GM23338 (cell line): ENCODE measurements at places on chromosomes 12 and 14. TPM values are rescaled to one million over a fixed set of nuclear protein-coding genes. Genes with fewer than 3 reads are reported as not detected.

IQSEC3 gene
- 2.1 and 3.8 TPM in 2 replicates for total RNA-seq

NRXN3 gene
- 1.0 and 1.6 TPM in 2 replicates for total RNA-seq

MAP3K9 gene
- 30.8 and 37.5 TPM in 2 replicates for total RNA-seq

PZP gene
- 0.43 TPM in 1 of 2 replicates, not detected in the other for total RNA-seq

KIF26A gene
- 82.9 and 103 TPM in 2 replicates for total RNA-seq

C12orf54 gene
- not detected in 2 replicates for total RNA-seq

PPP1R36 gene
- total RNA-seq, result 0.42 TPM in 1 of 2 replicates, not detected in the other

ASCL1 gene
- 0.78 TPM in 1 of 2 replicates, not detected in the other for total RNA-seq

TTC9 gene
- total RNA-seq, result 29.2 and 34.2 TPM in 2 replicates

SLC25A21 gene
- total RNA-seq, result 5.5 and 12.1 TPM in 2 replicates

GPRC5A gene
- total RNA-seq, result 0.38 and 1.0 TPM in 2 replicates

LALBA gene
- total RNA-seq, result not detected in 2 replicates

OR4E2 gene
- not detected in 2 replicates for total RNA-seq

PYM1 gene
- 70.2 and 75.9 TPM in 2 replicates for total RNA-seq

AHNAK2 gene
- 2.6 TPM in 2 replicates for total RNA-seq

DYRK2 gene
- 30.4 and 34.1 TPM in 2 replicates for total RNA-seq

TCL1A gene
- total RNA-seq, result 5.3 and 8.5 TPM in 2 replicates

CBLN3 gene
- 0.07 TPM in 1 of 2 replicates, not detected in the other for total RNA-seq

DNA sequence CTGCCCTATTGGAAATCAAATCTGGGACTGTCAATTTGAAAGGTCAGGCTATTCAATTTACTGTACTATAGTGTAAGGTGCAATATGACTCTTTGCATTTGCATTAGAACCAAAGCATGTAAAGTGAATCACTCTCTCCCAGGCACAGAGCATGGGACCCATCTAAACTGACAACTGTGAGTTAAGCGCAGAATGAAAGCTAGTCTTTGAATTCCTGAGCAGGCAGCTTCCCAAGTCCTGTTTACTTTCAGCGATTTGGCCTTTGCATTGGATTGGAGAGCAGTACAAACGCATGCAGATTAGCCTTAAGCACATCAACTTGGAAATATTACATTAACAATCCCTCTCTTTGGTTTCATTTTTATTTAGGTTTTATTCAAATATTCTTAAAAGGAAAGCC, 74.6 kb downstream of the RERG start:
- peak; percentile 18 for DNase-seq

DNA sequence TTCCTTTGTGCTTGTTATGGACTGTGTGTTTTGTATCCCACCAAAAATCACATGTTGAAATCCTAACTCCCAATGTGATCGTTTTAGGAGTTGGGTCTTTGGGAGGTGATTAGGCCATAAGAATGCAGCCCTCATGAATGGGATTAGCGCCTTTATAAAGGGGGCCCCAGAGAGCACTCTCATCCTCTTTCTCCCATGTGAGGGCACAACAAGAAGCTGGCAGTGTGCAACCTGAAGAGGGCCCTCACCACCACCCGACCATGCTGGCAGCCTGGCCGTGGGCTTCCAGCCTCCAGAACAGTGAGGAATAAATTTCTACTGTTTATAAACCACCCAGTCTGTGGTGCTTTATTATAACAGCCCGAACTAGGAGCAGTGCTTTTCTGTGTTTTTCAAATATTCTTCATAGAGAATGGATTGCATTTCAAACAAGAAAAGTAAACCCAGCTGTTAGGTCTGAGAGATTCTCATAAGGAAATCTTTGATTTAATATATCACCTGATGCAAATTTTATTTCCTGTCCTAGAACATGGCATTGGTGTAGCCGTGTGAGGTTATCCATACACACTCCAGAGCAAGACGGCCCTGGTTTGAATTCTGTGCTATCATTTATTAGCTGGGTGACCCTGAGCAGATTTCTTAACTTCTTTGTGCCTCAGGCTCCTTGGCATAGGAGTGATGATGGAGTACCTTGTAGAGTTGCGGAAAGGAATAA, 27.8 kb downstream of the HSPB8 start:
- DNase-seq, result peak; percentile 43

DNA sequence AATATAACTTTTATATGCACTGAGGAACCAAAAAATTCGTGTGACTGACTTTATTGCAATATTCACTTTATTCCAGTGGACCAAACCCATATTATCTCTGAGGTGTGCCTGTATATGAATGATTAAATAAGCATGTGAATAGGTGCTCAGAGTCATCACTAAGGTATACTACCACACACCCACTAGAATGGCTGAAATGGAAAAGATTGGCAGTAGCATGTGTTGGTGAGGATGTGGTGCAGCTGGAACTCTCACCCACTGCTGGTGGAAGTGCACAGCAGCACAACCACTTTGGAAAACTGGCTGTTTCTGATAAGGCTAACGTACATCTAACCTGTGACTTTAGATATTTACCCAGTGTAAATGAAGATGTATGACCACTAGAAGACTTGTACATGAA, 36.8 kb downstream of the GOLGA5 start:
- no peak for DNase-seq

- no peak for DNase-seq
These were observed 21.1 kb downstream of the ZFHX2 start for GRCh38 chr14:23530375-23531055.

- DNase-seq, result no peak
These were observed 4.4 kb upstream of the EIF5 start for GRCh38 chr14:103329401-103330347.

DNA sequence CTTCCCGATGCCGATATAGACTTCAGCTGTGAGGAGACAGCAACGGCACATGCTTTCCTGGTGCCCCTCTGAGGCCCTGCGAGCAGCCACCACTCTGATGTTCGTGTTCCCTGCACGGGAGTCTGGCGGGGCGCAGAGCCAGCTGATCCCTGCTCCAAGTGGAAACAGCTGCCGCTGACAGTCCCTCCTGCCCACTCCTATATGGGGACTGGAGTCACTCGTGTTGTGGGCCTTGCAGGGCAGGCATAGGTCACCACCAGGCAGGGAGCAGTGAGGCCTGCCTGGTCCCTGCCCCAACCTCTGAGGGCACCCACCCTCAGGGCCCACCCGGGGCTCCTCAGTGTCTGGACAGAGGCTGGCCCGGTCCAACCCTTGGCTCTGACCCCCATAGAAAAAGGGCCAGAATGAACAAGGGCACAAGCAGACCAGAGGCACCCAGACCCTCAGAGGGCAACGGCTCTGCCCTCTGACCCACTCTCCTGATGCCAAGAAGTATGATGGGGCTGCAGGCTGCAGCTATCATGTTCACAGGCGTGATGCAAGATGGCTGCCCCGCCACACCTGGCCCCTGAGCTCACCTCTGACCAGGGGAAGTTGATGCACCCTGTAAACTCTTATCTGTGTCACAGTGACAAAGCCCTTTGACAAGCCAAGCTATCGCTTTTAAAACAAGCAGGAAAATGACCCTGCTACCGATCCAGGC, 181.6 kb downstream of the CALM1 start:
- no peak for DNase-seq

GRCh38 chr12:12686925-12687324, 9.1 kb downstream of the GPR19 start:
- DNase-seq, result no peak

- peak; percentile 65 for DNase-seq
These were observed 208.6 kb downstream of the CALM1 start for GRCh38 chr14:90605430-90605829.

DNA sequence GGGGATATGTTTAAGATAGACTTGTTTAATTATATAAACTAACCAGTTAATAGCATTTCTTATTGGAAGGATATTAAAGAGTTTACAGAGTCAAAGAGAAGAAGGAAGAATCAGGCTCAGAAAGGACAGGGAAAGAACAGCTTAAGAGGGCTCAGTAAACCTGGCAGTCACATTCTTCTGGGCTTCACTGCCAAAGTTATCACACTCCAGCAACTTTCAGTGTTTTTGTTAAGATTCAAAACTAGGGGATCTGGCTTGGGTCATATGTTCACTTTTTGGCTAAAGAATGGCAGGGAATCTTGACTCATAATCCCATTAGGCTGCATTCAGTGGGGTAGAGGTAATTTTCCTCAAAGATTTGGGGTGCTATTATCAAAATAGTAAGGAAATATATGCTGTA, 312.3 kb downstream of the RAD51B start:
- no peak for DNase-seq

GRCh38 chr14:80930836-80931389, 10.6 kb downstream of the CEP128 start:
- no peak for DNase-seq

GRCh38 chr14:25389948-25390347, 340.0 kb upstream of the STXBP6 start:
- no peak for DNase-seq

GRCh38 chr12:130958557-130959140, 4.9 kb downstream of the ADGRD1 start:
- no peak for DNase-seq

DNA sequence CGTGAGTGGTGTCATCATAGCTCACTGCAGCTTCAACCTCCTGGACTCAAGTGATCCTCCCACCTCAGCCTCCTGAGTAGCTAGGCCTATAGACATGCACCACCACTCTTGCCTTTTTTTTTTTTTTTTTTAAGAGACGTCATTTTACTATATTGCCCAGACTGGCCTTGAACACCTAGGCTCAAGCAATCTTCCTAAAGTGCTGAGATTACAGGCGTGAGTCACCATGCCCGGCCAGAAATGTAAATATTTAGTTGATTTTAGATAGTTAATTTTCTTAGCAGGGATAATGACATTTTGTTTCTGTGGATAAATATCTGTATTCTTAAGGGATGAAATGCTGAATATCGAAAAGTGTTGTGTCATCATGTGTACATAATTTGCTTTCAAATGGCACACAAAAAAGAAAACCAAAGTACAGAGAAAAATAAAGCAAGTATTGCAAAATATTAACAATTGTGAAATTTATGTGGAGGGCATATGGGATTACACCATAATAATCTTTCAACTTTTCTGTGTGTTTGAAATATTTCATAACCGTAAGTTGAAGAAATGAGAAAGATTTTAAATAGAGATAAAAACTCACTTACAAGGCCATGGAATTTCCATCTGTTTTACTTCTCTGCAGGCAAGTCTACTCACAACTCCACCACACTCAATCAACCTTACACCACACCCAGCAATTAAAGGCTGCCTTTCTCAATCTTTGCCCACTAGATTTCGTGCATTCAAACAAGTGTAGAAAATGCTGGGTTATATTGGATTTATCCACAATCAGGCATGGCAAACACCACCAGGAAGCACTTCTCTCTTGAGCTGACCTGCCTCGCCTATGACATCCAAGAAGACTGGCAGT, 93.7 kb downstream of the SPTSSA start:
- no peak for DNase-seq

GRCh38 chr12:15824516-15824915, 35.3 kb upstream of the EPS8 start:
- DNase-seq, result no peak

GRCh38 chr12:128661226-128661569, 162.6 kb downstream of the SLC15A4 start:
- no peak for DNase-seq

GRCh38 chr14:92955381-92955780, 32.4 kb downstream of the CHGA start:
- no peak for DNase-seq

DNA sequence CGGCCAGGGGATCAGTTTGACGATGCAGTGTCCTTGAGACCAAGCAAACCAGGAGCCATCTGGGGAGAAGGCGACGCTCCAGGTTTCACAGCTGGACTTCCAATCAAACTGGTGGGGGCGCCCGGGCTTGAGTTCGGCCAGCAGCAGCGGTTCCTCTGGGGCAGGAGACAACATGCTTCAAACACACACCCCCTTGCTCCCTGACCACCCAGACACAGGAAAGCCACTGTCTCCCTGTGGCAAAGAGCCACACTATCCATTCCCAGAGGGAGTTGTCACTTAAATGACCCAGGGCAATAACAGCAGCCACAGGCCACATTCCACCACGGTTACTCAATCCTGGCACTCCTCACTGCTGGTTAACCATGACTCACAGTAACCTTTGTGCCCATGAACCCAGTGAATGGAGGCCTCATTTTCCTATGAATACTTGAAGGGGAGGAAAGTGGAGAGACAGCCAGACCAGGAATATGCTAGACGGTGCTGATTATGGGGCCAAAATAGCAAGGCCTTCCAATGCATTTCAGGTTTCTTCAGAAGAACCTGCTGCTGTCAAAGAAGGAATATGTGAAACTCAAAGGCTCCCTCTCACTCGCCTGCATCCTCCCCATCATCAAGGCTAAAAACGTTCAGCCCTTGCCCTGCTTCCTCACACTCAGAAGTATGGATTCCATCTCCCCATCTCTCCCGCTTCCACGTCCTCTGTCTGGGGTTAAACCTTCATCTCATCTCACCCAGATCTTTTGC, 8.5 kb downstream of the WSB2 start:
- peak; percentile 4 for DNase-seq

- no peak for DNase-seq
These were observed 55.6 kb upstream of the OR5AU1 start for GRCh38 chr14:21211509-21211908.

- no peak for DNase-seq
These were observed 14.8 kb upstream of the BCL11B start for GRCh38 chr14:99286761-99287160.
